Stimulated activated CD8-positive, alpha-beta memory T cell treated with anti-CD3 and anti-CD28 coated beads, Interleukin-2, amount 100 ng/mL, for 1 hour (primary cell): ENCODE measurements at places on chromosomes 1 and 21.

GRCh38 chr1:63858153-63858552 is 84.3 kb downstream of the ROR1 start:
- DNase-seq = no peak

DNA sequence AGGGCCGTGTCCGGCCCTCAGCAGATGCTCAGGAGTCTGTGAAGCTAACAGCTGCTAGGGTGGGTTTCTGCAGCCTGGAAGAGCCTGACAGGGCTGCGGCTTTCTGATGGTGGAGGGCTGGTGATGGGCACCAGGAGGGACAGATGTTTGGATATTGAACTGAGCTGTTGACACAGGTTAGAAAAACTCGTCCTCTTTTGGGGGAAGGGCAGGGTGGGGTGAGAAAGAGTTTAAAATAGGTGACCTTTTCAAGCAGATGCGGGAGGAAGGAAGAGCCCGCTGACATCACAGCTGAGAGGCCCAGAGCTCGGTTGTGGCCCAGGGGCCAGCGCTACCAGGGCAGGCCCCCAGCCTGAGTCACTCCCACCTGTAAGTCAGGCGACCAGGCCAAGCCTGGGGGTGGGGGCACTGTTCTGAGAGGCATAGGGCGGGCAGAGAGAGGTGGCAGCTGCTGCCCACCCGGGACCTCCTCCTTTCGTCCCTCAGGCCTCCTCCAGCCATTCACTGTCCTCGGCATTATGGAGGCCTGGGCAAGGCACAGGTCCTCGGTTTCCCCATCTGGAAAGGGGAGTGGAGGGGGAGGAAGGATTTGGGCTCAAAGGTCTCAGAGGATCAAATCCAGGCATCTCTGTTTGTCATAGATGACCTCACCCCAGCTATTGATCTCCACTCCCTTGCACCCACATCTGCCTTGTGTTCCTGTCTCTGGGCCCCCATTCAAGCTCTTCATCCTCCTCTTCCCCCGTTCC is 32.3 kb upstream of the ID3 start:
- DNase-seq = no peak

DNA sequence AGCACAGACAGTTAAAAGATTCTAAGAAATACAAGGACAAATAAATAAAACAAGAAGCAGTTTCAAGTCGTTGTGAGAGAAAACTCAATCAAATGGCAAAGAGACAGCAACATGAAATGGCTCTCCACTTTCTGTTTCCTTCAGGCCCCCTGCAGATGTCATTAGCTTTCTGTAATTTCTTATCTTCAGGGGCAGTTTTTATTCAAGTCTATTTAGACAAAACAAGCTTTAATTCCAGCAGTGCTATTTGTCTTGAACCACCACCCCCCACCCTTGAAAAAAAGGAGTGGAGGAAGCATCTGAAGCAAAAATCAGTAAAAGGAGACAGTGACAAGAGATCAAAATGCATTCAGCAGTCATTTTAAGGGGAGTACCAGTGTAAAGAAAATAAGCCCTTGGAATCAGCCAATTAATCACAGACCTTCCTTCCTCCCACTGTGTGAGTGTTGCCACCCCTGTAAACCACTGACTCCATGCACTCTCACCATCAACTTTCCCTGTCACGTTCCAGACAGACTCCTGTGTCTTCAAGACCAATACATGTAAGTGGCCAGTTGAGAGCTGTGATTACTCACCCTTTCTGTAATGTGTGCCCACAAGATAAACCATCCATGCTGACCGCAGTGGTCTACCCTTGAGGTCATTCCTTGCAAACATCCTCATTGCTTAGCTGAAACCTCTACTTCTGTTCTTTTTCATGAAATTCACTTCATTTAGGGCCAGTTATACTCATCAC is 136.1 kb upstream of the HOOK1 start:
- no peak for DNase-seq

GRCh38 chr1:221849897-221850296 is 108.0 kb upstream of the DUSP10 start:
- DNase-seq = no peak

- DNase-seq = no peak
Measured at GRCh38 chr1:214717351-214717750, 114.4 kb downstream of the CENPF start.

DNA sequence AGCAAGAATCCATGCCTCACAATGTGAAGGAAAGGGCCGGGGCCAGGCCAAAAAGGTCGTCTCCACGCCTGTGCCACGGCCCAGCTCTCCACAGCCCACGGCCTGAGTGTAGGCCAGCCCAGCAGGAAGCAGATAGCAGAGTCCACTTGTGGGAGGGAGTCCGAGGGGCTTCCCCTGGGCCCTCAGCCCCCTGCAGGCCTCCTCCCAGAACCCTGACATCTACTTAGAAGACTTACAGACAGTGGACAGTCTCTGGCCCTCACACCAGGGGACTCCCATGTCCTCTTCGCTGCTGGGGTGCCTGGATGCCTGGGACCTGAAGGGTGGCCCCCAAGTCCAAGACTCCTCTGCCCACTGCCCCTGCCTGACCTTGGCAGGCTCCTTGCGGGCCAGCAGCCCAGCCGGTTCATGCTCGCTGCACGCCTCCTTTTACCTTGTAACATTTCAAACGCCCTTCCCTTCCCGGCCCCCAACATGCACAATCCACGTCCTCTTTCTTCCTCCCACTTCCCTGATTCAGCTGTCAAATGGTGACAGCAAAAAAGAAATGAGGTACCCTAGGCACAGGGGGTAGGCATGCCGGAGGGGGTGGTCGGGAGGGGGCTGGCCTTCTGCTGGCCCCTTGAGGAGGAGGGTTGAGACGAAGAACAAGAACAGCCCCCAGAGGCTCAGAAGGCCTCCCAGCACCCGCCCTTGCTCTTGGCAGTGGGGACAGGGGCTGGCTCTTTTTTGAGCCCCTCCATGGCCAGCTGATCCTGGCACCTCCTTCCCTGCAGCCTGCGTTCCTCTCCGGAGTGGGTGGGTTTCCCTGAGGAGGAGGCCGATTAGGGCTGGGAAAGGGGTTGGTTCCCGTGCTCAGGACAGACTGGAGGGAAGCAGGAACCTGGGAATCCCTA is 997 bp upstream of the PTPN7 start:
- no peak for DNase-seq

DNA sequence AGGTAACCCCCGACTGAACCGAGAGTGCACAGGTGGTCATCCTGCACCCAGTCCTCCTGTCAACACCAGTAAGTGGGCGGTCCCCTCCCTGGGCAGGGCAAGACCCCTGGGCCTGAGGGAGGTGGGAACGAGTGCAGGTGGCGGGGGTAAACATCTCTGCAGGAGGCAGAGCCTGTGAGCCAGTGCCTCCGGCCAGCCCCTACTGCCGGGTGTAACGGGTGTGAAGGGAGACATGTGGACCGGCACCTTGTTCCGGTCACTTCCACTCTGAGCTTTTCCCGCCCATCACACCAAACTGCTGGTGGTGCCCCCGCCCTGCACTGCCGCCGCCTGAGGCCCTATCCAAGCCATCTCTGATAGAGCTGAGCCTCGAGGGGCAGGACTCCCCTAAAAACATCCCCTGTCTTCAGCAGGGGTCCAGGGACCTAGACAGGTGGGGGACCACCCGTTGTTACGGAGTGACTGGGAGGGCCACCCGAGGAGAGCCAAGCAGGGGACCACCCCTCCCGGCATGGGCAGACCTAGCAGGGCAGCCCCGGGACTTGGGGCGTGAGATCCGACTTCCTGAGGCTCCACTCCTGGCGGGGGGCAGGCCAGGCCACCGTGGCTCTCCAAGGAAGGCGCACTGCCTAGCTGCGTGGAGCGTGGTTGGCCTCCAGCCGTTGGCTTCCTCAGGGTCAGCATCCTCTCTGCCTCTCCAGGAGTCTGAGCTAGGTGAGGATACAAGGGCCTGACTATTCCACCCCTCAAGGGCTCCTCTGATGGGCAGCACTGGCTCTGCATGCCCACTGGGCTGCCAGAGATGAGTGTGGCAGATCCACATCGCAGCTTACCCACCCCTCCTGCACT is 43.8 kb upstream of the LBR start:
- DNase-seq = no peak
